ENCODE measurements at places on chromosomes 3 and 15. TPM values are rescaled to one million over a fixed set of nuclear protein-coding genes. Genes with fewer than 3 reads are reported as not detected.

GRCh38 chr15:50562735-50563640, 16.5 kb upstream of the USP50 start:
- no peak overlapping the region for H3K4me3 ChIP-seq
- H3K27ac ChIP-seq: no peak overlapping the region
- H3K4me1 ChIP-seq: no peaks in the 10 kb centered on the region
- peaks cover 19% of the 10 kb centered on the region for H3K36me3 ChIP-seq
- H3K27me3 ChIP-seq: no peaks in the 10 kb centered on the region
- no peak for DNase-seq

- no peak for DNase-seq
- H3K36me3 ChIP-seq: no peaks in the 10 kb centered on the region
- H3K4me3 ChIP-seq: no peak overlapping the region
These were observed 200.2 kb downstream of the KCNH8 start for GRCh38 chr3:19348500-19348899.

DNA sequence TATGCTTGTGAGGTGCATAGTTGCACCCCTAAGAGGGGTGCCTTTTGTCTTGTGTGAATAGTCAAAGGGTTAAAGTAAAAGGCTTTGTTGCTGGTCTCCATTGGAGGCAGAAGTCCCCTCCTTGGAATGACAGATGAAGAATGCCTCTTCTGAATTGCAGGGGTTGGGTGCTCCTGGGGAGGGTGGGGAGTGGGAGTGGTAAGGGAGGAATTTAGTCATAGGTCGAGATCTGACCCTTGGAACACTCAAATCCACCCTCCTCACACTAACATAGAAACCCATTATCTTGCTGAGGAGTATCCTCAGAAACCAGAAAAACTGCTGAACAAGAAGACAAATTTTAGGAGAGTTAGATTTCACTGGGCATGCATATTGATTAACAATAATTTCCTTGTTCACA, 4.7 kb downstream of the CTXND1 start:
- H3K27me3 ChIP-seq: peaks cover 11% of the 10 kb centered on the region
- H3K27ac ChIP-seq: no peak overlapping the region
- H3K36me3 ChIP-seq: no peaks in the 10 kb centered on the region
- H3K4me1 ChIP-seq: peaks cover 11% of the 10 kb centered on the region
- DNase-seq: no peak

The TNIK gene
- 21.7 TPM for total RNA-seq

The PLA2G4E gene
- total RNA-seq: not detected

GRCh38 chr3:112857526-112857925, 10.9 kb upstream of the CD200R1L start:
- no peaks in the 10 kb centered on the region for H3K27me3 ChIP-seq
- DNase-seq: no peak
- no peaks in the 10 kb centered on the region for H3K36me3 ChIP-seq
- no peaks in the 10 kb centered on the region for H3K4me1 ChIP-seq

The GOLGA6D gene
- not detected for total RNA-seq

The TMOD2 gene
- total RNA-seq: 9.1 TPM

DNA sequence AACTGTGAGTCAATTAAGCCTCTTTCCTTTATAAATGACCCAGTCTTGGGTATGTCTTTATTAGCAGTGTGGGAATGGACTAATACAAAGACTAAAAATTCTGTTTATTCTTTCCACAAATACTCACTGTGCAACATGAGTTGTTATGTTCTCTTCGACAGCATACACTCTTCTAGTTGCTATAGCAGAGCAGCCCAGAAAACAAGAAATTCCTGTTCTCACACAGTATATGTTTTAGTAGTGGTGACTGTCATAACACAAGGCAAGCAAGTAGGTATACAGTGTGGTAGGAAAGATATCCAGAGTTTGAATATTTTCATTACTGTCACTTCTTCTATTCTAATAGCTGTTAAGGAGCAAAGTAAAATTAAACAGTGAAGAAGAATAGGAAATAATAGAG, 453.3 kb downstream of the ROBO1 start:
- no peak overlapping the region for H3K27ac ChIP-seq
- H3K27me3 ChIP-seq: no peaks in the 10 kb centered on the region
- DNase-seq: no peak

The TMEM202 gene
- not detected for total RNA-seq

GRCh38 chr3:156148345-156148945, 28.1 kb downstream of the KCNAB1 start:
- DNase-seq: no peak
- peak overlapping the region; percentile 81 for H3K27ac ChIP-seq
- no peaks in the 10 kb centered on the region for H3K27me3 ChIP-seq
- peak overlapping the region; percentile 44 for H3K4me3 ChIP-seq
- H3K36me3 ChIP-seq: no peaks in the 10 kb centered on the region
- peaks cover 79% of the 10 kb centered on the region for H3K4me1 ChIP-seq

The CHDH gene
- 8.4 TPM for total RNA-seq

DNA sequence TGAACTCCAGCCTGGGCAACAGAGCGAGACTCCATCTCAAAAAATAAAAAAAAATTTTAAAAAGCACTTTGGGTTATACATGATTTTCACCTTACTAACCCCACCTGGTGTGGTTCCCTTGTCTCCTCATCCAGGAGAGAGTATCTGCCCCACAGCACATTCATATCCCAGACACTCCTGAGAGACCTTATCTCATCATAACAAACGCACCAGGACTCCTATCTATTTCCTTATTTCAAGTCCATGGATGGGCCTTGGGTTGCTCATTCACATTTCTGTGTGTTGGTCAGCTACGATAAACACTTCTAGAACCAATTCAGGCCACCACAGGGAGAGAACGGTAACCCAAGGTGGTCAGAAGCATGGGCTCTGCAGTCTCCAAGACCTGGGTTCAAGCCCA, 88.6 kb upstream of the SPATA12 start:
- no peaks in the 10 kb centered on the region for H3K27me3 ChIP-seq
- DNase-seq: no peak
- no peaks in the 10 kb centered on the region for H3K4me1 ChIP-seq
- H3K27ac ChIP-seq: no peak overlapping the region
- no peak overlapping the region for H3K4me3 ChIP-seq

- no peak for DNase-seq
- no peaks in the 10 kb centered on the region for H3K27me3 ChIP-seq
- no peaks in the 10 kb centered on the region for H3K36me3 ChIP-seq
- no peak overlapping the region for H3K4me3 ChIP-seq
These were observed 3.4 kb downstream of the GP9 start for GRCh38 chr3:129063841-129064482.
